ENCODE measurements at places on chromosomes 16 and 17. TPM values are rescaled to one million over a fixed set of nuclear protein-coding genes. Genes with fewer than 3 reads are reported as not detected.

DNA sequence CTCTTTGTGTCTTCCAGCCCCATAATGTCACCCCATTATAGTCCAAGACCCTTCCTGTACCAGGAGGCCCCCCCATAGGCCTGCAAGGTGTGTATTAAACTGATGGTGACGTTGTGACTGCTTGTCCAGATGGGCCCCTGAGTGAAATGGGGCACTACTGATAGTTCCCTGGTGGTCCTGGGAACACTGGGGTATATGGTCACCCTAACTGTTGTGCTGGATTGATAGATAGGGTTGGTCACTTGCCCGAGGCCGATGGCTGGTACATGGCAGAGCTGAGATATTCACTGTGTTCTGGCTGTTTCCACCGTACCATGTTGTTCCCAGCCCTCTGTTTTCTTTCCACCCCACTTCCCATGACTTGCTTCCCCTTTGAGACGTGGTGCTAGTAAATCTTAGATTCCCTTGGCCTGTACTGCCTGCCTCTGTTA lies 4.3 kb downstream of the CNP start:
- DNase-seq: no peak

The OR3A2 gene
- total RNA-seq: 3.0 TPM

DNA sequence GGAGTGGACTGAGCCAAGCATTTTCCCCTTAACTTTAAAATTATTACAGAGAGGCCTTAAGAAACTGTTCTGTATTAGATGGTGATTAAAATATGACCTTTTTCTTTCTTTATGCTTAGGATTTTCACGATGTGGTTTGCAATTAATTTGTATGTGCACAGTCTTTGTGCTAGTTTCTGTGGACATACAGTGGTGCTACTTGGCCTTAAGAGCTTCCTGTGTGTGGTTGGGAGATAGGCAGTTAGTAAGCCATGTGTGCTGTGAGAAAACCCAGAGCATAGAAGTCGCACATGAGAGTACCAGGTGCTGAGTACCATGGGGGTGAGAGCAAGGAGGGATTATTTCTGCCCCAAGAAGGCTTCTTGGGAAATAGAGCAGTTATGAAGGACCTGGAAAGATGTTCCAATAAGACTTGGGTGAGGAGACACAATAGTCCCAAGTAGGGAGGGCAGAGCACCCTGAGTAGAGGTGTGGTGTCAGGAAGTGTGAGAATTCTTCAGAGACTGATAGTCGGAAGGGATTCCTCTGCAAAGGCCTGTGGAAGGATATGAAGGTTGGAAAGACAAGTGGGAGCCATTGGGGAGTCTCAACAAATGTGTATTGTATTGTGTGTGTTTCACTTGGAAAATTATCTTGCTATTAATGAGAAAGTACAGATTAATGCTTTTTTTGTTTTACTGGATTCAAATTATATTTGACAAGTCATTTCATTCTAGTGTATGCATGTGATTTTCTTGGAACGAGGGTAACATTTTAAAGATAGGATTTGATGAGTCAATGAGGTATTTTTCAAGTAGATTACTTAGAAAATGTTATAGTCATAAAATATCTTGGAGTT lies 239.9 kb downstream of the PRKCA start:
- DNase-seq: no peak

- no peak for DNase-seq
These were observed 221.8 kb upstream of the IRX3 start for GRCh38 chr16:54508351-54508750.

The MT1A gene
- 1.9 TPM for total RNA-seq

GRCh38 chr17:34382621-34383124 lies 19.6 kb upstream of the CCL1 start:
- no peak for DNase-seq

GRCh38 chr16:67174706-67175231 lies 4.4 kb downstream of the NOL3 start:
- DNase-seq: no peak

The CASKIN2 gene
- total RNA-seq: 74.7 TPM

DNA sequence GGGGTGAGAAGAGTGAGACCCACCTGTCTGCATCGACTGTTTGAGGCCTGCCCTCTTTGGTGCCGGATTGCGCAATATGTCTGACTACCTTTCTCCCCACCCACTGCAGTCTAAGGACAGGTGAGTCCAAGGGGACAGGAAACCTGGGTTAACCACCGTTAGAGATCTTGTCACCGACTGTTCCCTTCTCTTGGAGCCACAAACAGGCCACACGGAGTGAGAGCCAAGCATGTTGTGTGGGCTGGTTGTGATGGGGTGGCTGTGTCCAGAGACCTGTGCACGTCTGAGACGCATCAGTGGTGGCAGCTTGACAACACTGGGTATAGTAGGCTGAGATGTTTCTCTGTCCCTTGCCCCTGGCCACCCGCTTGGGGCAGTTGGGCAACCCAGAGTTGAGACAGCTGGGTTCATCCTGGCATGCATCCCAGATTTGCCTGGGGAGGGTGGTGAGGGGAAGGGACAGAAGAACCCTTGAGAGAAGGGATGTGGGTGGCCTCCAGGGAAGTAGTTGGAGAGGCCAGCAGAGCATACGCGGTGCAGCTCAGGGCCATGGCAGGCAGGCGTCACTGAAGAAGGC lies 21.4 kb downstream of the MPRIP start:
- no peak for DNase-seq

- DNase-seq: no peak
These were observed 120.5 kb downstream of the CLEC16A start for GRCh38 chr16:11064851-11065250.

DNA sequence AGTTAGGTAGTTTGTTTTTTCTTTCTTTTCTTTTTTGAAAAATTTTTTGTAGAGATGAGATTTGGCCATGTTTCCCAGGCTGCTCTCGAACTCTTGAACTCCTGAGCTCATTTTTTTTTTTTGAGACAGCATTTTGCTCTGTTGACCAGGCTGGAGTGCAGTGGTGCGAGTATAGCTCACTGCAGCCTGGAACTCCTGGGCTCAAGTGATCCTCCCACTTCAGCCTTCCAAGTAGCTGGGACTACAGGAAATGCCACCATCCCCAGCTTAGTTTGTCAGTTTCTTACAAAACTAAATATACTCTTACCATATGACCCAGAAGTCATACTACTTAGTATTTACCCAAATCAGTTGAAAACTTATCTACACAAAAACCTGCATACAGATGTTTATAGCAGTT lies 14.4 kb upstream of the FBXO47 start:
- DNase-seq: no peak

GRCh38 chr17:73593249-73593965 lies 50.8 kb downstream of the SDK2 start:
- no peak for DNase-seq

All from mucosa of gallbladder (tissue), 1 donor.